ENCODE measurements at places on chromosomes 4 and X.

- no peak for DNase-seq
Measured at GRCh38 chr4:25012655-25013054, 18.1 kb downstream of the LGI2 start.

GRCh38 chr4:19429684-19430083 lies 822.0 kb upstream of the SLIT2 start:
- no peak for DNase-seq

GRCh38 chr4:30863021-30863420 lies 142.9 kb downstream of the PCDH7 start:
- no peak for DNase-seq

DNA sequence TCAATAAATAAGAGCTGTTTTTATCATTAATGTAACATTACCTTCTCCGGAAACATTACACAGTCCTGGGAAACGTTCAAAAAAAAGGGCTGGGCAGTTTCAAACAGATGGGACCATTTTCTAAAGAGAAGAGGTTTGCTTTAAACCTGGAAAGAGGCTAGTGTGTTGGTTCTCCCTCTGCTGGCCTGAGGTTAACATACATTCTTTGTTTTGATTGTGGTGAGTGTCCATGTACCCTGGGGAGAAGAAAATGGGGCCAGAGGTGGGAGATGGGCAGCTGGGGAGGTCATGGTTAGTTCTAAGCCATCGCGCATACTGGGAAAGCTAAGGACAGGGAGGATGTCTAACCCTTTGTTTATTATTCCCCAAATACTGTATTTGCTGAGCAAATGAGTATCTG lies 194.7 kb downstream of the CPEB2 start:
- DNase-seq, result no peak

DNA sequence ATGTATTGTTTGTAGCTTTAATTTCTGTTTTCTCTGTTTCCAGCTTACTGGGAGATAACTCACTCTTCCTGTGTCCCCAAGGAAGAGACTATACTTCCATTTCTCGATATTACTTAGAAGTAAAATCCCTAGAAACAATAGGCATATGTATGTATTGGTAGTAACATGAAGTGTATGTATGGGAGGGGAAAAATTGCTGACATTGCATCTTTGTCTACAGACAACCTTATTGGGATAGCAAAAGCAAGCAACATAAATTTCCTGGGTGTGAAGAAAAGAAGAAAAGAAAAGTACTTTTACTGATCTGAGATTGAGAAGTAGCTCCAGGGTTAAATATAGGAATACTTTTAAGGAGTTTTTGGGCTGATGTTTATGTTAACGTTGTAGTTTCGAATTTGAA lies 15.4 kb downstream of the AP1AR start:
- no peak for DNase-seq

- DNase-seq, result no peak
Measured at GRCh38 chrX:136694431-136695087, 46.6 kb downstream of the CD40LG start.

All from ascending aorta (tissue), 2 donors.